ENCODE measurements at places on chromosomes 3 and 15.

GRCh38 chr3:141366285-141367037 is 1.8 kb upstream of the ZBTB38 start:
- no peak for DNase-seq

DNA sequence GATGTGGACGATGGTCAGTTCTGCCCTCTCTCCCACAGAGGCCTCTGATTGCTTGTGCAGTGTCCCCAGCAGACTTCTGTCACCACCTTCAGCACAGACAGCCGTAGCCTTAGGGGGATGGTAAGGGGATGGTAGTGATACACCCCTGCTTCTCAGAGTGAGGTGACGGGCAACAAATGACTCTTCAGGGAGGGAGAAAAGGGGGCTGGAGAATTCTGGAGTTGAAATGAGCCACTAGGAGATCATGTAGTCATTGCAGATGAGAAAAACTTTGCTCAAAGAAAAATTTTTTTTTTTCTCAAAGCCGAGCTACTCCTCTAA is 29.6 kb upstream of the TIMP4 start:
- no peak for DNase-seq

- no peak for DNase-seq
These were observed at the start of gene GATM for GRCh38 chr15:45378149-45378912. Gene GATM (minus strand): TSS chr15:45378544. CDS start chr15:45378453, 91 bp downstream.

DNA sequence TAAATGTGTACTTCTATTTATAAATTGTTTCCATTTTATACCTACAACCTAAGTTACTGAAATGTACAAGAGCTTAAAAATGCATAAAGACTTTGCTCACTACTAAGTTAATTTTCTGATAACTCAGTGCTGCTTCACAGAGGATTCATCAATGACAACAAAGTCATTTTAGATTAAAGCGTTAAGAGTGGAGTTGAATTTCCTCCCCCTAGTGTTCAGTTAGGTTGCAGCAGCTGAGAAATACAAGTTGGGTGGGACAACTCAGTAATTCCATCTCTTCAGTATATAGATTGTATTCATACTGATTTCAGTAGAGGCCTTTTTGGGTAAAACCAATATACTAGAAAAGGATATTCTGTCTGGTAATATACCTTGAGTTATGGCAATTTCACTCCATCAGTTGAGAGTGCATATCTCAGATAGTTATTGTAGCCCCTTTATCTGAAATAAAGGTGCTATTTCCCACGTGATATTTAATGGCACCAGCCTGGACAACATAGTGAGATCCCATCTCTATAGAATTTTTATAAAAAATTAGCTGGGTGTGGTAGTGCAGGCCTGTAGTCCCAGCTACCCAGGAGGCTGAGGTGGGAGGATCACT is 6.9 kb upstream of the RPL35A start:
- DNase-seq, result no peak

- no peak for DNase-seq
These were observed 124.9 kb downstream of the IGSF11 start for GRCh38 chr3:118909763-118910162.

DNA sequence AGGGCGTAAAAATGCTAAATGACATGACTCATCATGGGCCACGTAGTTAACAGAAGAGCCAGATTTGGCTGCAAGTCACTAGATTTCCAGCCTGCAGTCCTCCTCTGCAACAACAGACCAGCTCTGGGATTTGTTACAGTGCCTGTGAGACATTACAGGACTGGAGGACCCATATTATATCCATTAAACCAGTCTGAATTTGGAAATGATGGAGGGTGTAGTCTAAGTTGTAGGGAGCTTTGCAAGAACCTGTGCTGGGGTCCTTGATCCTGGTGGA is 10.8 kb downstream of the ZNF774 start:
- no peak for DNase-seq

GRCh38 chr3:69669070-69669469 is 70.2 kb upstream of the MITF start:
- DNase-seq, result no peak

Data from stimulated activated CD4-positive, alpha-beta T cell treated with anti-CD3 and anti-CD28 coated beads, Interleukin-1b, Interleukin-23, amount 100 ng/mL, for 1 hour (primary cell).